ENCODE measurements at places on chromosomes 13 and 19. TPM values are rescaled to one million over a fixed set of nuclear protein-coding genes. Genes with fewer than 3 reads are reported as not detected.

- no peak for DNase-seq
Observed at GRCh38 chr19:32233091-32233490, 112.3 kb upstream of the ZNF507 start.

DNA sequence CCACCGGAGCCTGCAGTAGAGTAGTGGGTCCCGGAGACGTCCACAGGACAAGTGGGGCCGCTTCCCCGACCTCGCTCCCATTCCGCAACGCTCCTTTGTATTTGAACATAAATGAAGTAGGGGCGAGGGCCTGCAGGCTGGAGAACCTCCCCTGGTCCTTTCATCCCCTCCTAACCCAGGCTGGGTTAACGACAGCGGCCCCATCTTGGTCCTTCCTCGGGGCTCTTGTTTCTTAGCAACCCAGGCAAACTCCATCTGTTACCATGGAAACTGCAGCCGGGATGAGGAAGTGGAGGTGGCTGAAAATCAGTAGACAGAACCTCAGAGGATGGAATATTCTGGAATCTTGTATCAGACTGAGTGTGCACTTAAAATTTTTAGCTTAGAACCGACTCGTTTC, 132.6 kb upstream of the USP29 start:
- no peak for DNase-seq

DNA sequence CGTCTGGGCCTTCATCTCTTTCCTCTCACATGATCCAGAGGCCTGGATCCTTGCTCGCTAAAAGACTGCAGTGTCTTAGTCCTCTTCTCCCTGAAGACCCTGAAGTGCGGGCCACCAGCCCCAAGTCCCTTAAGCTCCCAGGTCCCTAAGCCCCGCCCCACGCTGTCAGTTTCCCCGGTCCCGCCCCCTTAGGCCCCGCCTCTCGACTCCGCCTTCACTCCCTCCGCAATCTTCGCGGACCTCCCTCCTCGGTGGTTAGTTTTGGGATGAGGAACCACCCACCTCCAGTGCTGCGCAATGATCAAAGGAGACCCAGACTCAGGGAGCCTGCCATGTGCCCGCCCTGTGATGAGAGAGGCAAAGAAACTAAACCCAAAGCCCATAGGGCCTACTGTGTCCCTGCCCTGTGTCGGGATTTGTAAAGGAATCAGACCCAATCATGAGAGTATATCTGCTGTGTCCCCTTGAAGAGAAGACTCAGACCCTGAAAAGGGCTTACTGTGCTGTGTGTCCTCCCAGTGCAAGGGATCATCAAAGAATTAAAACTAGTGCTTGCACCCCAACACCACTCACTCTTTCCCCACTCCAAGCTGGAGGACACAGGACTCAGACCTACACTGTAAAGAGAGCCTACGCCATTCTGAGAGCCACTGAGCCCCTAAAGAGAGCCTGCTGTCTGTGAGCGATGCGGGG, 3.0 kb upstream of the COX6B1 start:
- peak; percentile 65 for DNase-seq

Gene IGFL4
- total RNA-seq, result not detected
